A549 (cell line): ENCODE measurements at places on chromosomes 5 and 9.

DNA sequence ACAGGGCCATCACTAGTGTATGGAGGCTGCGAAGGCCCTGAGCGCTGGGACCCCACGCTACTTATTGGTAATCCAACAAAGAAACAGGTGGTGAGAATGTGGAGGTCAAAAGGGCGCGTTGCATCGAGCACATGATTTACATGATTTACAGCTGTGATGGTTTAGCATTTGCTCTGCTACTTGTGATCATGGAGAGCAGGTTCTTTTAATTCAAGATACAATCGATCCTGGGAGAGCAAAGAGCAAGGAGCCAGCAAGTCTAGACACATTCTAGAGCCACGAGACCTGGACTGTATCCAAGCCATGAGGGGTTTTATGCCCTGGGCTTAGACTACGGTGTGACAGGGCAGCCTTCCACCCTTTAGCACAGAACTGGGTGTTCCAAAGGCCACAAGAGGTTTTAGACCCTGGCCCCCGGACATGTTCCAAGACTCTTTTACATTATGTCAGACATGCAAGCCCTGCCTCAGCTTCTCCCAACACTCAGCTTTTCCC, 47.0 kb upstream of the CLK4 start:
- DNase-seq = no peak

DNA sequence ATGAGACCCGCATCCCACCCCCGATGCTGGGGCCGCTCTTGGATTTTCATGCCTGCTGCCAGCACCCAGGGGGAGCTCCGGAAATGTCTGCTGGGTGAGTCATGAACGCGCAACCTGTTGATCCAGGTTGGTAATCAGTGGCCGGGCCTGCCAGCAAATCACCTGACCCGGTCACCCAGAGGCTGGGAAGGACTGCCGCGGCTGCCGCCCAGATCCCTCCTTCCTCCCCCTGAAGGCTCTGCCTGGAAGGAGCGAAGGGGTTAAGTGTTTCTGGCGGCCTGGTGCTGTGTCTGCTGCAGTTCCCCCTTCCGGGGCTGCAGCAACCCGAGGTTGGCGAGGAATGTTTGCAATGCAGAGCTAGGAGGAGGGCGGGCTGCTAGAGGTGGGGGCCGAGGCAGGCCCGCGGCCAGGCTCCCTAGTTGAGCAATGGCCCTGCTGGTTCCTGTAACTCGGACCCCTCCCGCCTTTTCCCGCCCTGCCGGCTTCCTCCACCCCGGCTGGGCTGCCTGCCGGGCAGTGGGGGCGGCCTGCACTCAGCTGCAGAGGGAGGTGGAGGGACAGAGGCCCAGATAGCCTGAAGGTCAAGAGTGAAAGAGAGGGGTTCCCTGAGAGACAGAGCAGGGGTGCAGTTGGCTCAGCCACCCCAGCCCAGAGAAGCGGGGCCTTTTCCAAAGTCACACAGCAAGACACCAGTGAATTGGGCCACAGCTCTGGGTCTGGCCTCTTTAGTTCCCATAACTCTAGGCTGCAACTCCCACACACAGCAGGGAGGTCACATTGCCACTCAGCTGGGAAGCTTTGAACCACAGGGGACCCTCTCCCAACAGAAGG, 156.3 kb upstream of the IER5L start:
- DNase-seq = peak; percentile 99

GRCh38 chr5:6567835-6568234, 65.0 kb downstream of the NSUN2 start:
- DNase-seq = no peak

- DNase-seq = no peak
These were observed 25.2 kb downstream of the EMB start for GRCh38 chr5:50415912-50416311.

DNA sequence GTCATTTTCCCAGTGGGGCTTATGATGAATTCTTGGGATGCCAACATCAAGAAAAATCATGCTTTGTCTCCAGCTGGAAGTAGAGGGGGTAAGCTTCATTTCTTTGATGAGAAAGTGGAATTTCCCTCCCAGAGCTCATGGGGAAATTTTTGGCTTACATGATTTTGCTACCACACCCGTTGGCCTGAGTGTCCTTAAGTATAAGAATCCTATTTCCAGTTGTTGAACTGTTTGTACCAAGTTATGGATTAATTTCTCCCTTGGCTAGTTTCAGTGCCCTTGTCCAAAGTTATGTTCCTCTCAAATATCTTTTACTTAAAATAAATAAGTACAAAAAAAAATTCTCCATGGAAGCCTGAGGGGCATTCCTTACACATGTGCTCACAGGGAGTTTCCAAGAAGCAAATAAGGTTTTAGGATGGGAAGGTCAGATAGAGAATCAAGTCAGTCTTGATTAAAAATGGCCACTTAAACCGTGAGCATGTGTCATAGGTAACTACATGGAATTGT, 82.3 kb downstream of the PTCD2 start:
- peak; percentile 31 for DNase-seq
